CD4-positive, alpha-beta T cell treated with Interleukin-17A for 1 hour (primary cell): ENCODE measurements at places on chromosomes 3 and 15.

GRCh38 chr15:91873138-91873536 is 19.6 kb downstream of the SLCO3A1 start:
- DNase-seq, result no peak

GRCh38 chr3:148455098-148455497 is 242.6 kb upstream of the AGTR1 start:
- DNase-seq, result no peak

- DNase-seq, result peak; percentile 22
Observed at GRCh38 chr3:129526121-129526900, 2.1 kb upstream of the RHO start.

DNA sequence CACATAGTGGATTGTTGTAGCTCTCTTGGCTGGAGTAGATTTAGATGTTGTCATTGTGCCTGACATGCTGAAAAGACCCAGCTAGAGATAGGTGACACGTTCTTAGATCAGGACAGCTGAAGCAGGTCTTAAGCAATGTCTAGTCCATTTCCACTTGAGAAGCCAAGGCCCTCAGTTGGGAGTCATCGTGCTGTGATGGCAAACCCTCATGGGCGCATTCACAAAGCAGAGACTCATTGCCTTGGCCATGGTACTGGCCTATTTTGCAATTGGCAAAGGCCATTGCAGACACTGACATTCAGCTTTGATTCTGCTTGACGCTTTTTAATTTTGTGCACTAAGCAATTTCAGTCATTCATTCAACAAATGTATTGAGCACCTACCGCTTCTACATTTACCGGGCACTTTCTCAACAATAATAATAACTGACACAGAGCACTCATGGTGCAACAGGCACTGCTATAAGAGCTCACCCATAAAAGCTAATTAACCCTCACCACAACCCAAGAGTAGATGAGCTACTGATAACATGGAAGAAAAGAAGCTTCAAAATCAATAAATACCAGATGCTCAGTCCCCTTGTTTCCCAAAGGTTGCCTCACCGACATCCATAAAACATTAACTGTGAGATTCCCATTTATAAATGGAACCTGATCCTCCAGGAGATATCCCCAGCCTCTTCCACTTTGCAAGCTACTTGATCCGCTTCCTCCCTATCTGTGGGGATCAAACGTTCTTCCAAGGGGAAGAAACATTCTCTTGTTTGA is 200.1 kb downstream of the TLE3 start:
- DNase-seq, result no peak

DNA sequence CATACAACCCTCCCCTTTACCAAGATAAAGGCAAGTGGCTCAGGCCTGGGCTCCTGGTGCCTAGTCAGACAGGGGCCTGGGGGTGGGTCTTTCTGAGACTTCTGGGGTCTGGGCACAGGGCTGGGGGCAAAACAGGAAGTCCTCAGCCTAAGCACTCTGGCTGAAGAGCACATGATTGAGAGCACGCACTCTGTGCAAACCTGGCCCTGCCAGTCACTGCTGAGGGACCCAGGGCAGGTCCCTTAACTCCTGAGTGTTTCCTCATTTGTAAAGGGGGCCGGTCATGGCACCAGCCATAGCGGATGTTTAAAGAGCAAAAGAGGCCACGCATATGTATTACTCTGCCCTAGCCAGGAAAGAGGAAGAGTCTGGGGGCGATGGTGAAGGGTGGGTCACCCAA is 16.0 kb downstream of the TKT start:
- DNase-seq, result no peak

- no peak for DNase-seq
Observed at GRCh38 chr3:188807006-188807405, 364.8 kb upstream of the TPRG1 start.

- no peak for DNase-seq
Observed at GRCh38 chr3:20096135-20096685, 56.0 kb downstream of the KAT2B start.

GRCh38 chr3:151501171-151501922 is 40.5 kb upstream of the IGSF10 start:
- no peak for DNase-seq

GRCh38 chr3:55341502-55342031 is 145.5 kb downstream of the WNT5A start:
- DNase-seq, result no peak

DNA sequence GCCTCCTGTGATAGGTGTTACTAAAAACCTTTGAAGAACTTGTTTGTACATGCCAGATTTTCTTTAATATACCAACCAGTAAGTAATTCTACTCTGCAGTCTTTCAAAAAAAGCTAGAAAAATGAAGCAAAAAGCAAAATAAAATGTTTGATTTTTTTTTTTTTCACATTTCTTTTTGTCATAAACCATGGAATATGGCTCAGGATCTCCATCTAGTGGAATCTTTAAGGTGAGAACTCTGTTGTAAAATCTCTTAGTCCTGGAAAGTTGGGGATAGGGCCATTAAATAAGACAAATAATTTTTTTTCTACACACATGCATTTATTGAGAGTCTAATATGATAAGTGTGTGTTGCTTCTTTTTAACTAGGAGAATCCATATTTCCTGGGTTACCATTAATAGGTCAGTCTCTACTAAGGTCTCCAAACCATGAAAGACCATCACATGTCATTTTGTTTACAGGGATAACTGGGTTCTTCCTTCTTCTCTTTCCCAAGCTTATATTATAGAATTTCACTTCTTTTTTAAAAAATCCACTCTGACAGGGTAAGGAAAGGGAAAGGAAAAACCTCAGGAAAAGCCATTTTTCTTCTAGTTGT is 84.6 kb downstream of the SLC9A9 start:
- DNase-seq, result no peak

DNA sequence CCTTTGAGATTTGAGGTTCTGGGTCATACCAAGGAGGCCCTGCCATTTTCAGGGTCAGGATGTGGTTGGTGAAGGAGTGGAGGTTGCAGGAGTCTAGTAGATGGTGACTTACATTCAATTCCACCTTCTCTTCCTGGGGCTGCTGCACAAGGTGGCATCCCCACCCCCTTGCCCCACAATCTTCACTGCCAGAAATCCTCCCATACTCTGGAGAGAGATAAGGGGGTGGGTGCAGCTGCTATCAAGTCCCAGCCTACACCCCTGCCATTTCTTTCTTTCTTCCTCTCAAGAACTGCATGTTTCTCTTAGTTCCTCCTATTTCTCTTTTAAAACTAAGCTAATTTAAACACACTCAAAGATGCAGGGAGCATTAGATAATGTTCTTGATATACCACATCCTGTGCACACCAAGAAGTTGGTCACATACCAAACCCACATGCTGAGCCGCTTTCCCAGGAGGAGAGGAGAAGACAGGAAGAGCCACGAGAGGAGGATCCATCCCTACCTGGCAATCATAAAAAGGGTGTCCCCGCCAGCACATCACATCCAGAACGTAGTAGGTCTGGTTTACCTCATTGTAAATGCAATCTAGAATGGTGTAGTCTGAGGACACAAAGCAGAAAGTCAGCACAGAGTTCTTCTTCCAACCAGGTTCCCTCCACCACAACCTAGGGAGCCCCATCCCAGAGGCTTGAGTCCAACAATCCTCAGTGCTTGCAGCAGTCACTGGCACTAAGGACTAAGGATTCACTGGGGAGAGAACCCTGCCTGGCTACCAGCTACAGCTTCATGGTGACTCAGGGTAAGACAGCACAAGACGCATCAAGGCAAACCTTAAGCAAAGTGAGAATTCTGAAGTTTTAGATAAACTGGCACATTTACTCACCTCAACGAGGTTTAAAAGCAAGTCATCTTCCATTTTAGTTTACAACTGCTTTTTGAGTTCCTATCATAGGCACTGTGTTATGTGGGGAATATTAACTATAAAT is 18.5 kb downstream of the SNUPN start:
- peak; percentile 41 for DNase-seq

GRCh38 chr3:101673953-101674352 is 3.0 kb downstream of the ZBTB11 start:
- DNase-seq, result no peak

GRCh38 chr3:121870717-121871116 is 23.5 kb upstream of the SLC15A2 start:
- DNase-seq, result no peak

- no peak for DNase-seq
Observed at GRCh38 chr3:44442596-44443309, 34.7 kb downstream of the ZNF445 start.

GRCh38 chr3:123757281-123757940 is 126.7 kb downstream of the MYLK start:
- DNase-seq, result no peak

DNA sequence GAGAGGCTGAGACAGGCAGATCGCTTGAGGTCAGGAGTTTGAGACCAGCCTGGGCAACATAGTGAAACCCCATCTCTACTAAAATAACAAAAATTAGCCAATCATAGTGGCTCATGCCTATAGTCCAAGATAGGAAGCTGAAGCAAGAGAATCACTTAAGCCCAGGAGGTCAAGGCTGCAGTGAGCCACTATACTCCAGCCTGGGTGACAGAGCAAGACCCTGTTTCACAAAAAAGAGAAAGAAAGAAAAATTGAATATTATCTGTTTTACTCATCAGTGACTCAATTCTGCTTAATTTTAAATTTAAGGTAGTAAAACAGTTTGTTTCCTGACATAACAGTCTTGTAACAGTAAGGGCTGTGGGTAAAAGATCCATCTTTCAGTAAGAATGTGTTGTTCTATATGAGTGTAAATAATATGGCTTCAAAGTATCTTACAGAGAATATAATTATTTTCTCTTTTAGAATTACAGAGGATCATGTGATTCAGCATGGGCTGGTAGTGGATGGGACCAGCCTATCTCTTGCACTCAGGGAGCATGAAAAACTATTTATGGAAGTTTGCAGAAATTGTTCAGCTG is 85.8 kb downstream of the ATP11B start:
- DNase-seq, result no peak

GRCh38 chr3:151227266-151227806 is 24.3 kb upstream of the GPR171 start:
- no peak for DNase-seq

DNA sequence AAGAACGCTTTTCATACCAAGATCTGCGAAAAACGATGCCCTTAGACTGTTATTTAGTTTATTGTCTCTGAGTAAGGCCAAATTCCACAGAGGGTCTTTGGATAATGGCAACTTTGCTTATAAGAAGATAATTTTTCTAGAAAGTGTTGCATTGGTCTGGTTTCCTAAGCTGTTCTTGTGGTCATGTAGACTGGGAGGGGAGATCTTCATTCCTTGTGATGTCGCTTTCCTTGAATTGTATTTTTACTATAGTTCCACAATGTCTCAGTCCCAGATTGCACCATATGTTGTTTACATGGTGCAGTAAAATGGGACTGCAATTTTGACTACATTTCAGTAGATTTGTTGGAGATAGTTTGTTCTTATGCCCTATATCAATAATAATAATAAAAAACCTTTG is 28.8 kb upstream of the ST3GAL6 start:
- no peak for DNase-seq

- no peak for DNase-seq
Observed at GRCh38 chr3:4855676-4856075, 123.6 kb upstream of the BHLHE40 start.

DNA sequence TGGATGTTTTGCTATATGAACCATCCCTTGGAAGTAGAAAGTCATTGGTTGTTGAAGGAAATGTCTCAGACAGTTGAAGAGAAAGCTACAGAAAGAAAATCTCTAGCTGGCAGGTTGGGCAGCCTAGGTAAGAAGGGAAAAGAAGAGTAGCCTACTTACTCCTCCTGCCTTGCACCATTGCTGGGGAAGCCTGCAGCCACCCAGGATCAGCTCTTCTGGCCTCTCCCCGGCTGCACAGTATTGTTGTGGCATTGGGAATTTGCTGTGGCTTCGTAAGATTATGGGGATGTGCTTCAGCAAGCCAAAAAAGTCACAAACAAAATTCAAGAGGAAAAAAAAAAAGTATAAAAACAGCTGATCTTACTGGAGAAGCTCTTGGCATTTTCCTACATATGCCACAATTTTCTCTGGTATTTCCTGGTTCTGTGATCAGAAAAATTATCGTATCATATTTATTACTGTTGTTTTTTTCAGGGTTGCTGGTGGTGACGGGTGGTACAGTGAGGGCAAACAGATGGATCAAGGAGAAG is 154.2 kb downstream of the TIGIT start:
- no peak for DNase-seq
